ENCODE measurements at places on chromosomes 1 and 21.
A peak's percentile ranks its signal among the peaks of the same experiment; 100 is the strongest.

GRCh38 chr1:230509281-230509977 is 83.3 kb upstream of the PGBD5 start:
- DNase-seq, result no peak

DNA sequence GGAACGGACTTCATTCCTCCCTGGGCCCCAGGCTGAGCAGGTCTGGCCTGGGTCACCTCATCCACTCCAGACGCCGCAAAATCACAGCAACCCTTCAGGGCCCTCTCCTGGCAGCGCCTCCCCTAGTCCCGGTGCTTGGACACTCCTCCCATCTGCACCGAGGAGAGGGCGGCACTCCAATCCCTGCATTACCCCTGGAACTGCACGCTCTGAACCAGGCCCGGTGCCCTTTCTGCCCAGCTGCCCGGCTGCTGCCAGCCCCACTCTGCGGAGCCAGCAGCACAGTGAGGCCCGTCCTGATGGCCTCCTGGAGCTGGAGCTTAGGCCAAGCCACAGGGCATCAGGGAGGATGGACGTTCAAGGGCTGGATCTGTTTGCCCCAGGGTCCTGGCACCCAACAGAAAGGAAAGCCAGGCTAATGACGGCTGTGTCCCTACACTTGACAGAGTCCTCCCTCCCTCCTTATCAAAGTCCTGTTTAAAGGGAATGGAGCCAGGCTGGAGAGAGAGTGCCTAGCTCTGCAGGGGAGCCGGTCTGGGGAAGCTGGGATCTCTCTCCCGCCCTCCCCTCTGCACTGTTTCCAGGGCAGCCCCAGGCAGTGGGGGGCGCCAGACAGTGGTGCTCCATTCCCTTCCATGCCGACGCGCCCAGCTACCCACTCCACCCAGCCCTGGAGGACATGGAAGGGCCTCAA is 12.7 kb downstream of the COL6A2 start:
- no peak for DNase-seq

DNA sequence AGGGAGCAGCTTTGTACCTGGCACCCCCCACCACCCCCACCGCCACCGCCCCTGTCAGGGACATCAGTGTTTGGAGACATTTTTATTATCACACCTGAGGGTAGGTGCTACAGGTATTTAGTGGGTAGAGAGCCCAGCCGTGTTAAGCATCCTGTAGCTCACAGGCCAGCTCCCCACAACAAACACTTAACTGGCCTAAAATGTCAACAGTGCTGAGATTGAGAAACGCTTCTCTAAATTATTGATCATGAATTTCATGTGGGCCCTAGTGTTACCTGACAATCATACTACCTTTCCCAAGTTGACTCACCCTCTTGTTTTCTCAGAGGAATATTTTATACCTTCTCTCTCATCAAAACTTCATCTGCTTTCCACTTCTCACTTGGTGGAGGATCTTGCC is 21.4 kb downstream of the ELF3 start:
- DNase-seq, result no peak

DNA sequence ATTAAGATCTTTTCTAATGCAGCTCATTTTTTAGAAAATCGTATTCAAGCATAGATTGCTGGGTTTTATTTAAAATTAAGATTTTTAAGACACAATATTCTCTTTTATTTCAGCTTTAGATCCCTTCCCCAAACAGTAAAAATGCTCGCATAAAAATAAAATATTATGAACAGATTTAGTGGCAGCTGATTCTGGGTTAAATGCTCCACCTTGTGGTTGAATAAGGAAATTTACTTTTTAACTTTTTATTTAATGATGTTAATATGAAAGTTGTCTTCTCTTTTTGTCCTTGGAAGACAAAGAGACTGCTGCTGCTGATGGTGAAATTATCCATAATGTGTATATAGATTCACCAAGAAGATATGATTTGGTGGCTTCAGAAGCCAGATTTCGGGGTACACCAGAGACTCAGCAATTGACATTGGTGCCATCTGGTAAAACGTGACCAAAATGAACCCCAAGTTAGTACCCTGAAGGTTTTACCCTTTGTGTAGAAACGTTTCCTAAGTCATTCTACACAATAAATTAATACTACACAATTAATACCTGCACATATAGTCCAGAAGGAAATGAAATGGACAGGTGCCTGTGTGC is 128.0 kb downstream of the ADAMTS1 start:
- DNase-seq, result peak; percentile 49

DNA sequence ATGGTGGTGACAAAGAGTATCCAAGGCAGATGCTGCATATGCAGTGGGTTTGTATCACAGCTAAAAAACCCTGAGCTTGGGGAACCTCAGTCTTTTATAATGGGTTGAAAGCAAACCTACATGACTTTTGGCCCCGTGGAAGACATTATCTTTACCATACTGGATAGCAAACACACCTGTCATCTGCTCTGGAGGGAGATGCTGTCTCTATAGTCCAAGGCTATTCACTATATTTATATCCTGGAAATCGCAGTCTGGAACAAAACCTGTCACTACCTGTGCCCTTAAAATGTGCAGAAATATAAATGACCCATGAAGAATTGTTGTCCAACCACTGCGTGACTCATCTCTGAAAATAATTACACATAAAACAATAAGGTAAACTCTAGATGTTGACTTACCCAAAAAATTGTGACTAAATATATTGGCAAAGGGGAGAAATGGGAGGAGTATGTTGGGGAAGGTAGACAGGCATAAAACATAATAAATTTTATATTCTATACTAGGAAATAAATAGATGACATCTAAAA is 121.0 kb upstream of the CXADR start:
- DNase-seq, result no peak

- DNase-seq, result no peak
Measured at GRCh38 chr1:207815913-207816291, 64.0 kb downstream of the CD46 start.

GRCh38 chr1:239987103-239987745 is 104.5 kb upstream of the FMN2 start:
- DNase-seq, result peak; percentile 71

DNA sequence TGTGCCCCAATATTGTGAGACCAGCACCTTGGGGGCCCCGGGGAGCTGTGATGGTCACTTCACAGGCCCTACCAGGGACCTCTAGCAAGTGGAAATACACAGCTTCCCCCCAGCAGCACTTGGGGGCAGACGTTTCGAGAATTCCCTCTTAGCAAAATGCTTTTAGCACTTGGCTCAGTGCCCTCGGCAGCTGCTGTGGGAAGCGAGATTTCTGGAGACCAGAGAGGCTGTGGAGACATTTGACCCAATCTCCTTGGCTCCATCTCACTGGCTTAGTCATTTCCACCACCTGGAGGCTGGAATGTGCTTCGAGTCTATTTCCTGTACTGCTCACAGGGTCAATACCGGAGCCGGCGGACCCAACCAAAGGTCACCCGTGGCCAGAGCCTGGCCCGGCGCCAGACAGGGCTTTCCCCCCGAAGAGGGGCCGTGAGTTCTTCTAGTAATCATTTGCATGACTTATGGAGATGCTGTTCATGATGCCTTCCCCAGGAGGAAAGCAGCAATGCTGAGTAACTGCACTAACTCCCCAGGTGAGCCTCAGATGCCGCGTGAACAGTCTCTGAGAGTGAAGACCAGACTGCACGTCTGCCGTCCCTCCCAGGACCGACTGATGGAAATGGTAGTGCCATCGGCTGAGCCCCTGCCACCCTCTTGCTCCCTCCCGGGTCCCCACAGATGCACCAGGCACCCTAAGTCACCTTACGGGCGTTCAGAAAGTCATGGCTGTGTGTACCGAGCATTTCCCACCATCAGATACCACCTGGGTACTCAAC is 4.4 kb upstream of the C2CD2 start:
- peak; percentile 100 for DNase-seq

DNA sequence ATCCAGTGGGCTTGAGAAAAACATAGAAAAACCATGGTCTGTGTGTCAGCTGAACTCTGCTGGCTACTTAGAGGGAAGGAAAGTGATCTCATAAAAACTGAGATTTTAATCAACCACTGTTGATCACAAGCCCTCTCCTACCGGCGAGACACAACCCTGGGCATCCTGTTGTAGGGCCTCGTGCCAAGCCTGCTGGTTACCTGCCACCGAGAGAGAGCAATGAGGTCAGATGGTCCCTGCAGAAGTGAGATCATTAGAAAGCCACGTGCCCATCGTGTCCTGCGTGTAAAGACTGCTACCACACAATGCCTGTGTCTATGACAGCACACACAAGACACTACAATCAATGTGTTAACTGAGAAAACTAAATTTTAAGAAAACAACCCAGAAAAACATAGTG is 41.7 kb upstream of the GPR153 start:
- peak; percentile 8 for DNase-seq

- no peak for DNase-seq
Measured at GRCh38 chr1:110541906-110542395, 23.0 kb upstream of the KCNA10 start.

- no peak for DNase-seq
Measured at GRCh38 chr1:242185731-242186130, 186.8 kb upstream of the MAP1LC3C start.

- peak; percentile 69 for DNase-seq
Measured at GRCh38 chr1:167862432-167863076, 51.4 kb downstream of the ADCY10 start.

DNA sequence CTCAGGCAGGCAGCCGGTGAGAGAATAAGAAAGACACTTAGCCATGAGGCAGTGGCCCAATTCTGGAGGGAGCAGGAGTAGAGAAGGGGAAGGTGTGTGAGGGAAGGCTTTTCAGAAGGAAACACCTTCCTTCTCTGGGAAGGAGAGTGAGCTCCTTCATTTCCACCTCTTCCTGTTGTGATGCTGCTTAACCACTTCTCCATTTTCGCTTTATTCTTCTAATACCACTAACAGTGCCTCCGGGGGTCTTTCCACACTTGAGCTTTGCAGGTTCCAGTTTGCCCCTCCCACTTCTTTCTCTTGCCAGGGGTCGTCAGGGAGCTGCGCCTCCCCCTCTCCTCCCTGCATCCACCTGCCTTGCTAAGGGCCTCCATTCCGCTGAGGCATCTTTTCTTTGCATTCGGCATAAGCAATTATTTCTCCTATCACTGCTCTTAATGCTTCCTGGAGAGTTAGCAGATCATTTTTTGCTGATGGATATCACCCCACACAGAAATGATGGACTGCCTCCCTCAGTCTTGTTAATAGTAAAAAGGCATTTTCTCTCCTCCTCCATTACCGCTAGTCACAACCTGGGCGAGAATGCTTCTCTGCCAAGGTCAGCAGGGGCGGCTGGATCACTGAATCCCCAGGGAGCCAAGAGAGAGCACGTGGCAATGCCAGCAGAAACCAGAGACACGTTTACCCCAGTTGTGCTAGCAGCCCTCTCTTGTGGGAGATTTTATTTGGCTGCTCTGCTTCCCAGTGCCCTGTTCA is 74.8 kb downstream of the ELAVL4 start:
- DNase-seq, result no peak
